ENCODE measurements at places on chromosomes 1 and 21. TPM values are rescaled to one million over a fixed set of nuclear protein-coding genes. Genes with fewer than 3 reads are reported as not detected.

RHOC gene
- 31.7 TPM for total RNA-seq

DNA sequence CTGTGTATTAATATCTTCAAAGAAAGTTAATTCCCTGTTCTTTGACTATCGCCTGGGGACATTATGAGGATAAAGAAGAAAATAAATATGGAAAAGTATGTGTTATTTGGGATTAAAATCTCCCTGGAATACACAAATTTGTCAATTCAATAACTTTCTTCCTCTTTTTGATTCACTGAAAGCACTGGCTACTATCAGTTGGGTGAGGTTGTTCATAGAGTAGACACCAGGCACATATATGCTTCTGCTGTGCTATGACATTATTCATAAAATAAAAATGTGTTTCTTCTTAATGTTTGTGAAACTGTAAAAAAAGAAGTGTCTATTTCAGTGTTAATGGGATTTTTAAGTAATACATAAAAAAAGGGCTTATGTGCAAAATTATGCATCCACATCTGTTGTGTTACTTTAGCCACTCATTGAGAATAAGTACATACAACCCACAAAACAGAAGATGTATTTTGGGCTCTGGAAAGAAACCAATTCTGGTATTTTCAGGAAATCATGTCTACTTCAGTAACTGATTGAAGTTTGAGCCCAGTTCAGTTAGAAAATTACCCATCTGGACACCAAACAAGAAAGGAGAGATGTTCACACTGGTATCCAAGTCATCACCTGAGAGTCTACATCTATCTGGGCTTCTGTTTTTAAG is 169.4 kb downstream of the GABPA start:
- DNase-seq, result no peak

- DNase-seq, result no peak
Observed at GRCh38 chr1:6531996-6532395, 22.3 kb downstream of the NOL9 start.

DNA sequence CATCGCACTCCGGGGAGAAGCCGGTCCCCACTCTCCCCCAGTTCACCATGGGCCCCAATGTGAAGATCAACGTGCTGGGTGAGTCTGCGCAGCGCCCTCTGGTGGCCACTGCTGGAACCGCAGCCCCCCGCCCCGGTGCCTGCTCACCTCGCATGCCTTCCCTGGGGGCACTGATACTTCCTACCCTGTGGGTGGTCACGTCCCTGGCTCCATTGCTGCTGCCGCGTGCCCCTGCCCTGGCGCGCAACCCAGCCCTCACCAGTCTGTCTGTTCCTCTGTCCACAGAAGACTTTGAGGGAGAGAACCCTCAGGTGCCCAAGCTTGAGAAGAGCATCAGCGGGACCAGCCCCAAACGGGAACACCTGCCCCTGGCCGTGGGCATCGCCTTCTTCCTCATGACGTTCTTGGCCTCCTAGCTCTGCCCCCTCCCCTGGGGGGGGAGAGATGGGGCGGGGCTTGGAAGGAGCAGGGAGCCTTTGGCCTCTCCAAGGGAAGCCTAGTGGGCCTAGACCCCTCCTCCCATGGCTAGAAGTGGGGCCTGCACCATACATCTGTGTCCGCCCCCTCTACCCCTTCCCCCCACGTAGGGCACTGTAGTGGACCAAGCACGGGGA is 7.6 kb downstream of the EFNA3 start:
- DNase-seq, result peak; percentile 61

DNA sequence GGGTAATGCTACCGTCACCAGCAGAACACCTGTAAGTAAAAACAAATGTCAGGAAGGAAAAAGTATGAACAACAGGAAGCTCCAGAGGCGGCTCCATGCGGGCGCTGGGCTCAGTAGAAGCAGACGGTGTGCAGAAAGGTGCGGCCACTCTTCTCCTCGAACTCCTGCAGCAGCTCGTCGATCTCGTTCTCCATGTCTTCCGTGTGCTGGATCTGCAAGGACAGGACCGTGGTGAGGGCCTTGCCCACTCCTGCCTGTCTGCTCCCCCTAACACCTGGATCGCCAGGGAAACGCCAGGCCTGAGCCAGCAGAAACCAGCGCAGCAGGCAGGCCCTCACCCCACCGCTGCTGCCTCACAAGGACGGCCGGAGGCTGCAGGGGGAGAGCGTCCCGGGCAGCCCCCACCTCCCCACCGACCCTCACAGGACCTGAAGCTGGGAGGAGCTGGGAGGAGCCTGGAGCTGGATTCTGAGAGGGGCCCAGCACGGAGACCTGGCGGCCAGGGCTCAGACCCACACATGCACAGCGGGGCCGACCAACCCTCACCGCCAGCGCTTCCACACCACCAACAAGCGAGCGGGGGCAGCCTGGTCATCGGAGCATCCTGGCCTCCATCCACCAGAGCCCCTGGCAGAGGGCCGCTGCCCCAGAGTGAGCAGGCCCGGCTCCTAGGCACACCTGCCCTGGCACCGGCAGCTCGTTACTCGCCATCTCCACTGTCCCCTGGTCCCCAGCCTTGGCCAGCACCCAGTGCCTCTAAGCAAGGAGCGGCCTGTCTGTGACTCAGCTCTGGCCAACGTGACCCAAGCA is 1.7 kb upstream of the TMEM240 start:
- DNase-seq, result no peak

OLIG2 gene
- total RNA-seq, result 14.4 TPM

- DNase-seq, result no peak
Observed at GRCh38 chr21:35829067-35829466, 231.3 kb downstream of the SETD4 start.

- no peak for DNase-seq
Observed at GRCh38 chr1:201400852-201401230, 1.7 kb upstream of the LAD1 start.

DNA sequence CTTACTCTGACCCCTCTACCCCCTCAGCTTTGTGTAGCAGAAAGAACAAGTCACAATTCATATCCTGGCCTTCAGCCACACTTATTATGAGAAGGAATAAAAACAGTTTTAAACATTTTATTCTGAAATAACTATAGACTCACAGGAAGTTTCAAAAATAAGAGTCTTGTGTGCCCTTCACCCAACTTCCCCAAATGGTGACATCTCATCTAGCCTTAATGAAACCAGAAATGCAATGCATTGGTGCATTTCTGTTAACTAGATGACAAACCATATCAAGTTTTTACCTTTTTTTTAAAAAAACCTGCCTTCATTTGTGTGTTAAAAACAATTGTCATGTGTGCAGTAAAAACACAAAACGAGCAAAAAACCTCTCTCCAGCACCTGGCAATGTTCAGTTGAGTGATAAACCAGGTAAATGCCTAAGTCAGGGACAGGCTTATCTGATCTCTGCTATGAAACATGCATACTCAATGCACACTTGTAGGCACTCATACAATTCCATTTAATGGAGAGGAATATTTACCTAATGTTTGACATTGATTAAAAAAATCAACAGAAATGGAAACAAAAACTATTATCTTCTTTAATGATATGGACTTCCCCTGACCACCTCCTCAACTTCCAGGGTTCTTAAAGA is 51.5 kb downstream of the SH3BGR start:
- DNase-seq, result no peak

DNA sequence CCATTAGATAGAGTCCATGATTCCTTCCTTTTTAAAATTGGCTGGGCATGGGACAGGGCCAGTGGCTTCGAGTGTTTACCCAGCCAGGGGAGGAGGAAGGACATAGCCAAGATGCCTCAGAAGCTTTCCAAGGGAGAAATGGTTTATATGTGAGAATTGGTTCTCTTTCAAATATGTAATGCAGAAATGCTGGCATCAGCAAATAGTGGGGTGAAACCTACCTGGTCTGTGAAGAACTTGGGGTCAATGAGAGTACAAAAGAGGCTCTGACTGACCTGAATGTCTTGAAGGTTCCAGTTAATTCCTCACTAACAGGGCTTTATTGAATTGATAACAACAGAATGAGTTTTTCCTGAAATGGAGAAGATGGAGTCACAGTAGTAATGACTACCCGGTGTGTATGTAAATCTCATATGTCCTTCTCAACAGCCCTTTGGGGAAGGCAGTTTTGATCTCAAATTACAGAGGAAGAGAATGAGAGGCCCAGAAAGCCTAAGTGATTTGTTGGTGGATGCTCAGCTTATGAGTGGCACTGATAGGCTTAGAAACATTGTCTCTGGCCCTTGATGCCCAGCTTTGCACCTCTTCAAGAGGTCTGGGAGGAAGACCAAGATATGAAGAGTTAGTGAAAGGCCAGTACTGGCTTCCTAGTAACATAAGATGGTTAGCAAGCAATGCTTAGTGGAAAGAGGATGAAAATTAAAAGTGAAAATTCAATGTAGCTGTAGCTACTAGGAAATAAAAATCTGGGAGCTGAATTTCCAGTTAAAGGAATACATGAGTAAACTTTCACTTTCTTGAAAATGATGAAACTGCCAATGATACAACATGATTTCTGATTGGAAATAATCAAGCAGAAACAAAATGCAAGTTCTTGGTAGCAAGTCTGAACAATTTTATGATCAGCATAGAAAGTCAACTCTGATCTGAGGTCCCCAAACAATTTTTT is 2.7 kb downstream of the ATF3 start:
- DNase-seq, result no peak

DNA sequence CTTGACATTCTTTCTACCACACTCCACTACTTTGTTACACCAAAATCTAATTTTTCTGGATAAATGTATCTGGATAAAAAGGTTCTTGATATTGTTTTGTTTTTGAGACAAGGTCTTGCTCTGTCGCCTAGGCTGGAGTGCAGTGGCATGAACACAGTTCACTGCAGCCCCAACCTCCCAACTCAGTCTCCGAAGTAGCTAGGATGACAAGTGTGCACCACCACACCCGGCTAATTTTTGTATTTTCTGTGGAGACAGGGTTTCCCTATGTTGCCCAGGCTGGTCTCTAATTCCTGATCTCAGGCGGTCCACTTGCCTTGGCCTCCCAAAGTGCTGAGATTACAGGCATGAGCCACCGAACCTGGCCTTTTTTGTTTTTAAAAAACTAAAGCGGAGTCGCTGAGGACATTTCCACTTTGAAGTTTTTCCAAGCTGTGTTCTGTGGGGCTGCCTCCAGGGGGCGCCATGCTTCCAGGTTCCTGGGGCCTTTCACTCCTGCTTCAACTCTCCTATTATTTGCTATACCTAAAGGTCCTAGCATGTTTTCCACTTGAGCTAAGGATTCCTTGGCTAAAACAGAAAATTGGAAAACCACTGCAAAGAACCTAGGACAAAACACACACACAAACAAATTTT is 14.1 kb upstream of the NCMAP start:
- DNase-seq, result no peak

DNA sequence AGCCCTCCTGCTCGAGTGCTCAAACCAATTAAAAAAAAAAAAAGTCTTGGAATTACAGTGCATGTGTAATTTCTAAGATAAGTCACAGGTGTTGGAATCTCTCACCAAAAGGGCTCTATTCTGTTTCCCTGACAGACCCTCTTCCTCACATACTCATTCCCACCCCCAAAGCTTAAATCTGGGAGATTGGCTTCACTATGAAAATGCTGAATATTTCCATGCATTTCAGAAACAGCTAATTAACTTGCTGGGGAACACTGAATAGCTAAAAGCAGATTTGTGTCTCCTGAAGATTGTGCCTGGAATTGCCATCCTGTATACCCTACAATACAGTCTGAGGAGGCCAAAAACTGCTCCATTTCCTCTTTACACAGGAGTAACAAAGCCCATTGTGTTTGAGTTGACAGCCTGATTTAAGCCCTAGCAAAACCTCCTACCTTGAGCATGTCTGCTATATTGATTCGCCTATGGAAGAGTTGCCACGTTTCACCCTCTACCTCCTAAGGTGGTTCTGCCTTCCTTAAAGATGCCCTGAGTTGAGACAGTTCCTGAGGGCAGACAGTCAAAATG is 1.4 kb upstream of the PIK3R3 start:
- no peak for DNase-seq

KRTAP10-3 gene
- not detected for total RNA-seq

ZC3H12A gene
- 0.64 TPM for total RNA-seq

NUP210L gene
- total RNA-seq, result not detected

- no peak for DNase-seq
Observed at GRCh38 chr1:208108213-208108608, 136.0 kb downstream of the PLXNA2 start.

DNA sequence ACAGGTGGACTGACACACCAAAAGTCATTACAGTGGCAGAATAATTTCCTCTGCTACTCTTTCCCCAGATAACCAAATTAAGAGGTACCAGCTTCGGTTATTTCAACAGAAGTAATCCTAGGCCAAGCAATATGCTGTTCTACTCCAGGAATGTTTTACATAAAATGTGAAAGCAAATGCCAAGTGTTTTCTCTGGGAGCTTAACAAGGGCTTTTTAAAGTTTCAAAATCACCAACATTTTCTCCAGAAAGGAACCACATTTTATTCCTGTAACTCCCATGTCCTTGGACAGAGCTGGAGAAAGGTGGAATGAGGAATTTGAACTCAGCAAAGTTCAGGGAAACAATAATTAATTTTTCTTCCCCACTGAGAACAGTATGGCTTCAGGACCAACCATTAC is 27.2 kb downstream of the CNN3 start:
- DNase-seq, result no peak
